Naive thymus-derived CD4-positive, alpha-beta T cell (primary cell): ENCODE measurements at places on chromosomes 13 and 19.
A peak's percentile ranks its signal among the peaks of the same experiment; 100 is the strongest.

DNA sequence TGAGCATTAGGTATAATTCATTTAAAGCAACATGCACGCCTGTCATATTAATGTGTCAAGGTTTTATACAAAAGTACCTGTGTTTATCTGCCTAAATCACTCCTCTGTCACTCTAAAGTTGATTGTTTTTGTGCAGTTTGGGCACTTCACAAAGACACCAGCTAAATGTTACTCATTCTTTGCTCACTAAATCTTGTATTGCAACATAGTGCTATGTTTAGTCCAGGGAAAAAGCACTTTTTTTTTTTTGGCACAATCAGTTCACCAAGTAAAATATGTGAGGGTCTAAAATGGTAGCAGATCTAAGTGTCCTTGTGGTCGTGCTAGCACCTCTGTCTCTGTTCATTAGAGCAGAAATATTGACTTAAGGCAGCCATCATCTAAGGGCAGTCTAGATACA is 2526.7 kb upstream of the PCDH20 start:
- no peaks in the 10 kb centered on the region for H3K36me3 ChIP-seq
- H3K27ac ChIP-seq = no peak overlapping the region
- no peak overlapping the region for H3K4me3 ChIP-seq

- no peaks in the 10 kb centered on the region for H3K4me1 ChIP-seq
- no peaks in the 10 kb centered on the region for H3K36me3 ChIP-seq
- no peaks in the 10 kb centered on the region for H3K27me3 ChIP-seq
- no peak overlapping the region for H3K4me3 ChIP-seq
- H3K27ac ChIP-seq = no peak overlapping the region
These were observed 53.0 kb downstream of the CHST8 start for GRCh38 chr19:33674626-33675367.

DNA sequence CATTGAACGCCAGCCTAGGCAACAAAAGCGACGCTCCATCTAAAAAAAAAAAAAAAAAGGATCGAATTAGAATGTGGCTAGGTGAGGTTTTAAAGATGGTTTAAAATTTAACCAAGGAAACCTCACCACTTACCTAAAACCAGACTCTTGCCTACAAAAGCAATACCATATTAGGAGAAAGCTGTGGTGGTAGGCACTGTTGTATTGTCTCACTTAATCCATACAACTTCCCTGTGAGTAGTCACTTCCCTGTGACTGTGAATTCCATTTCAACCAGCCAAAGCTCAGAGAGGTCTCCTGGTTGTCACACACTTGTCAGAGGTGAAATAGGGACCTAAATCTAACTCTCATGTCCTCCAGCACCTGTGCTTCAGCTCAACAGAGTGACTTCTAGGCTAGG is 15.4 kb downstream of the SHISA2 start:
- DNase-seq = no peak
- H3K27me3 ChIP-seq = no peaks in the 10 kb centered on the region
- H3K27ac ChIP-seq = no peak overlapping the region
- H3K4me1 ChIP-seq = no peaks in the 10 kb centered on the region
- no peak overlapping the region for H3K4me3 ChIP-seq

DNA sequence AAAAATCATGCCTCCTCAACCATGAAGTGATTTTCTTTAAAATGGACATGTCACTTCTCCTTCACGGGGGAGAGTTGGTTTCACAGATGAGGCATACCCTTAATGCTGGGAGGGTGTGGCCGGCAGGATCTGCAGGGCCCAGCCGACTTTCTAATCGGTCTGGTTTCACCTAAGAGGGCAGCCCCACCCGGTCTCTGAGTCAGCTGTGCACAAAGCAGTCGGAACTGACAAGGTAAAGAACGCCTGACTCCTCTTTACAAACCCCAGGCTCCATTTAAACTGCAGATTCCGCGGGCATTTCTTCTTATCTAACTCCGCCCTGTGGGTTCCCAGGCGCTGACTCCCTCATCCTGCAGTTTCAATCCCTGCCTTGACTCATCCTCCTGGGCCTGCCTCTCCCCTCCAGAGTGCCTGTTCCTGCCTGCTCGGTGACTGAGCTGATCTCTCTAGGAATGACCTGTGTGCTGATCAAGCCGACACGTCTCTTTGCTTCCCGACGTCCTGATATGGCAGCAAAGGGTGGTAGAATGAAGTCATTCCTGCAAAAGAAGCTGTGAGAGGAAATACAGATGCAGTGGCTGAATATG is 63.4 kb downstream of the EFNB2 start:
- no peak for DNase-seq
- no peak overlapping the region for H3K4me3 ChIP-seq
- H3K36me3 ChIP-seq = no peaks in the 10 kb centered on the region
- no peaks in the 10 kb centered on the region for H3K27me3 ChIP-seq
- H3K27ac ChIP-seq = no peak overlapping the region

GRCh38 chr19:44303320-44303719 is 1.5 kb downstream of the ZNF235 start:
- no peak overlapping the region for H3K4me3 ChIP-seq
- DNase-seq = no peak
- H3K4me1 ChIP-seq = peaks cover 10% of the 10 kb centered on the region
- H3K36me3 ChIP-seq = peaks cover 42% of the 10 kb centered on the region
- H3K27ac ChIP-seq = no peak overlapping the region

DNA sequence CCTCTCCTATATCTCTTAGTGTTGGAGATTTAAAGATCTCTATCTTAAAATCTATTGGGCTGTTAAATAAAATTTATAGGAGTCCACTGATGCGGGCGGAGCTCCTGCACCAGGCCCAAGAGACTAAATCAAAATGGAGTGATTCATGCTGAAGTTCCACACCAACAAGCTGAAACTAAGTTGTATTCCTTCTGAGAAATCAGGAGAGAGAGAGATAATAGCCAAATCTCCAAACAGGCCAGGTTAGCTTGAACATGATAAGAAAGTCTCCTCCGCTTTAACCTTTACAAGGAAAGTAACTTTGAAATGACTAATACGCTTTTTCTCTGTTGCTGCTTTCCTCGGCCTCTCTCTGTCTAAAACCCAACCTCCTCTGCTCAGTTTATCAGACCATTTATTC is 241.9 kb upstream of the NBEA start:
- H3K4me3 ChIP-seq = no peak overlapping the region
- H3K36me3 ChIP-seq = no peaks in the 10 kb centered on the region
- DNase-seq = no peak
- H3K27me3 ChIP-seq = no peaks in the 10 kb centered on the region
- no peaks in the 10 kb centered on the region for H3K4me1 ChIP-seq
- no peak overlapping the region for H3K27ac ChIP-seq

DNA sequence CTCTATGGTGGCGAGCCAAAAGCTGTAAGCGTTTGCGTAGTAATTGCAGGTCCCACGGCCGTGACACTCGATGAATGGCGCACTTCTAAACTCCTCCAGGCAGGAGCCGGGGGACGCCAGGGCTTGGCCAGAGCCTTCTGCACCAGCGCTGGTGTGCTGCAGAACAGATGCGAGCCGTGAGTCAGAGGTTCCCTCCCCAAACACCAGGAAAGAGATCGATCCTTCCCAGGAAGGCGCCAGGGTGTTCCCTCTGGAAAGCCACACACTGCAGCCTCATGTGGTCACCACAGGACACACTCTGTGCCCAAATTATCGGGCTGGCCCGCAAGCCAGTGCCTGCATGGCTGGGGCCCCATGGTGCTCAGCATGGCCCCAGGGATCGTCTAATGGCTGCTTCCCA is 154.6 kb downstream of the COL4A1 start:
- H3K4me3 ChIP-seq = no peak overlapping the region
- DNase-seq = no peak
- H3K36me3 ChIP-seq = no peaks in the 10 kb centered on the region
- H3K27me3 ChIP-seq = no peaks in the 10 kb centered on the region
- no peaks in the 10 kb centered on the region for H3K4me1 ChIP-seq
- H3K27ac ChIP-seq = no peak overlapping the region

GRCh38 chr19:9793071-9793591 is 24.6 kb upstream of the ZNF846 start:
- peak overlapping the region; percentile 89 for H3K4me3 ChIP-seq
- H3K4me1 ChIP-seq = peaks cover 11% of the 10 kb centered on the region
- H3K36me3 ChIP-seq = peaks cover 3% of the 10 kb centered on the region
- H3K27me3 ChIP-seq = no peaks in the 10 kb centered on the region
- no peak for DNase-seq

DNA sequence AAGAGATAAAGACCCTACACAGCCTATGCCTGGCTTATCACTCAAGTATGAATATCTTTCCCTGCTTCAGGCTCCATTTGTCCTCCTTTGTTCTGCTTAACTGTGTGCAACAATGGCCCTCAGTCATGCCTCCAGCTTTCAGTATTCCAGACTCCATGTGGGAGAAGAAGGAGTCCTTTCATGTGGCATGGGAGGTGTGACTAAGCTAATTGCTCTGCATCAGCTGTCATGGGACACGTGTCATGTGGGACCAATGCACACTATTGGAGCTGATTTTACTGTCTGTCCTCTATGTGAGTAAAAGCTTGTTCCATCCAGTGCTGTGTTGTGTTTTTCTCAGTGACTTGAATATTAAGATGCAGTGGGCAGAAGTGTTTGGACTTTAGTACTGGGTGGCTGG is 1198.3 kb downstream of the OLFM4 start:
- H3K36me3 ChIP-seq = no peaks in the 10 kb centered on the region
- no peak overlapping the region for H3K4me3 ChIP-seq
- H3K27me3 ChIP-seq = no peaks in the 10 kb centered on the region
- no peak overlapping the region for H3K27ac ChIP-seq

GRCh38 chr13:95156208-95156607 is 145.0 kb downstream of the ABCC4 start:
- no peaks in the 10 kb centered on the region for H3K36me3 ChIP-seq
- H3K27ac ChIP-seq = no peak overlapping the region
- H3K27me3 ChIP-seq = no peaks in the 10 kb centered on the region
- H3K4me3 ChIP-seq = no peak overlapping the region

DNA sequence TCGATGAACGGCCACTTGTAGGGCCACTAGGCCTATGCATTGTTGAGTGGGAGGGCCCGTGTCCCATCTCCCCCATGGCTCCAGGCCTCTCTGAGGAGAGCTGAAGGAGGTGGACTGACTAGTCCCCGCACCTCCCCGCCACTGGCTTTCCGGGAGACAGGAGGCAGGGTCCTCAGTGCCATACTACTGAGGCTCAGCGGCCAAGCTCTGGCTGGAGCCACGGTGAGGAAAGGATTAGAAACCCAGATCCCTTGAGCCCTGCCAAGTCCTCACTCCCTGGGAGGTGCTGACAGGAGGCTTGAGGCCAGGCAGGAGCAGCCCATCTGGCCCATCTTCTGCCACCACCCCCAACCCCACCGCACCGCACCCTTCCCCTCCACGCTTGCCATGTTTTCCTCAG is 29.0 kb downstream of the CCDC8 start:
- no peaks in the 10 kb centered on the region for H3K27me3 ChIP-seq
- no peaks in the 10 kb centered on the region for H3K4me1 ChIP-seq
- no peak for DNase-seq
- H3K27ac ChIP-seq = no peak overlapping the region
- no peak overlapping the region for H3K4me3 ChIP-seq

DNA sequence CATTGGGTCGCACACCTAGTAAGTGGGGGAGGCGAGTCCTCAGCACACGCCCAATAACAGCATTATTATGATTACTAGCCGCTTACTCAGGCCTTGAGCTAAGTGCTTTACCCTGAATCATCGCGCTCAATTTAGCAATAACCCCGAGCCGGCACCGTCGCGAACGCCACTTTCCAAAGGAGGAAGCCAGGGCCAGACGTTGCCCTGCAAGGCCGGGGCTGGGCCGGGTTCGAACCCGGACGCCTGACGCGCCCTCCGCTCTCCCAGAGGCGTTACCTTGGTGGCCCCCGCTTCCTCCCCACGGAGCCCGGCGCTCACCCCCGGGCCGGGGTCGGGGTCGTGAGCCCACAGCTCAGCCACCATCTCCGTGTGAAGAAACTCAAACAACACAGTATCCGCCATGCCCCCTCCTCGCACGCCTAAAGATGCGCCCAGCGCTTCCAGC is at the start of gene TRAPPC6A:
Gene TRAPPC6A, minus strand, starts transcription at position 421 of the 445 bp plus-strand sequence. Its CDS starts 19 bp downstream, at position 402.
- H3K4me1 ChIP-seq = peaks cover 39% of the 10 kb centered on the region
- no peaks in the 10 kb centered on the region for H3K27me3 ChIP-seq
- peaks cover 10% of the 10 kb centered on the region for H3K36me3 ChIP-seq
- peak within 1 kb of the TSS; percentile 83 for H3K27ac ChIP-seq

- H3K27me3 ChIP-seq = no peaks in the 10 kb centered on the region
- peak within 1 kb of the TSS; percentile 96 for H3K4me3 ChIP-seq
- peak; percentile 95 for DNase-seq
These were observed at the start of the genes EMC10 and GARIN5A for GRCh38 chr19:50476224-50476906. TSS of gene EMC10 (plus strand) at chr19:50476507. CDS start at chr19:50476545, 38 bp downstream. TSS of gene GARIN5A (minus strand) at chr19:50476848. CDS start at chr19:50476388, 460 bp downstream.

DNA sequence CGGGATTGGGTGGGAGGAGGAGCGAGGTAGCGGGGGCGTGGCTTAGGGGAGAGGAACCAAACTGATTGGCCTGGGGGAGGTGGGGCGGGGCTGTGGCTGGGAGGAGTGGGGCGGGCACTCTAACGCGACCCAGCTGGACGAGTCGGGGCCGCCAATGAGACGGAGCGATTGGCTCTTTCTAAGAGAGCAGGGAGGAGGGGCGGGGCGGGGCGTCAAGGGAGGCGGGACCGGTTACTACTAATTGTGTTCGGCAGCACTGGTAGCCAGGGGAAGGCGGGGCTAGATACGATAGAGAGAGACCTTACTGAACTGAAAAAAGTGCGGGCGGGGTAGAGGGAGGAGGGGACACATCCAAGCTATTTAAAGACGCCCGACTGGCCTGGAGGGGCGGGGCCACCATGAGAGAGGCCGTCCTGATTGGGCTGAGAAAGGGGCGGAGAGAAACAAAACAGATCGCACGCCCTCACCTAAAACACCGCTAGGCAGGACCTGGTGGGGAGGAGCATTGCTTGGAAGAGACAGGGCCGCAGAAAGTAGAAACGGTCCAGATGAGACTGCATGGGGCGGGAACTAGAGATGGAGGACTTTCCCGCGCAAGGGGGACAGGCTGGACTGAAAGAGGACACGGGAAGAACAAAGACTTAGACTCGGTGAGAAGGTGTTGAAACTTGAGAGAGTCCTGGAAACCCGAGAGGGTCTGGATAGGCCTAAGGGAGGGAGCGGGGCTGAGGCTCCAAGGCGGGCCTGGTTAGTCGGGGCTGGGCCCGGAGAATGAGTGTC is at the start of gene KCNC3:
Gene KCNC3, minus strand, starts transcription at position 232 of the 780 bp plus-strand sequence. CDS start 295 bp downstream, outside the sequence.
- H3K27ac ChIP-seq = no peak within 1 kb of the TSS
- H3K36me3 ChIP-seq = no peaks in the 10 kb centered on the region
- peak; percentile 69 for DNase-seq
- H3K27me3 ChIP-seq = peaks cover 28% of the 10 kb centered on the region
- peaks cover 62% of the 10 kb centered on the region for H3K4me1 ChIP-seq
